Cardiac muscle cell (in vitro differentiated cells and primary cell): ENCODE measurements at places on chromosomes 16 and 17.
A peak's percentile ranks its signal among the peaks of the same experiment; 100 is the strongest.

DNA sequence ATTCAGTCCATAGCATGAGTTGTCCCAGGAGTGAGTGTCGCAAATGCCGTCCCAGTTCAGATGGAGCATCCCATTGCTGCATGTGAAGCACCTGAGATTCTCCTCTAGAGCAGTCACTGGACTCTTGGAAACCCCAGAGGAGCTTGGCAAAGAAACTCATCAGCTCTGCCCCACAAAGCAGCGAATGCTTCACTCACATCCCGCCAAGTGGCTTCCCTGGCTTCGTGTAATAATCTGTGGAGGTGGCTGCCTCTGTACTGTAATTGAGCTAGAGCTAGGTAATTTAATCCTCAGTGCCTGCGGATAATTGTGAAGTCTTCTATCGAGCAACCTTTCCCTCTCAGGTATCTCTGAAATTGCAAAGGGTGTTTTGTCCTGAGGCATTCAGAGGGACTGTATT is 107.1 kb downstream of the SNX29 start:
- H3K27me3 ChIP-seq = no peaks in the 10 kb centered on the region
- no peaks in the 10 kb centered on the region for H3K36me3 ChIP-seq
- no peaks in the 10 kb centered on the region for H3K4me1 ChIP-seq
- DNase-seq = no peak
- no peak overlapping the region for H3K27ac ChIP-seq
- H3K4me3 ChIP-seq = no peak overlapping the region

DNA sequence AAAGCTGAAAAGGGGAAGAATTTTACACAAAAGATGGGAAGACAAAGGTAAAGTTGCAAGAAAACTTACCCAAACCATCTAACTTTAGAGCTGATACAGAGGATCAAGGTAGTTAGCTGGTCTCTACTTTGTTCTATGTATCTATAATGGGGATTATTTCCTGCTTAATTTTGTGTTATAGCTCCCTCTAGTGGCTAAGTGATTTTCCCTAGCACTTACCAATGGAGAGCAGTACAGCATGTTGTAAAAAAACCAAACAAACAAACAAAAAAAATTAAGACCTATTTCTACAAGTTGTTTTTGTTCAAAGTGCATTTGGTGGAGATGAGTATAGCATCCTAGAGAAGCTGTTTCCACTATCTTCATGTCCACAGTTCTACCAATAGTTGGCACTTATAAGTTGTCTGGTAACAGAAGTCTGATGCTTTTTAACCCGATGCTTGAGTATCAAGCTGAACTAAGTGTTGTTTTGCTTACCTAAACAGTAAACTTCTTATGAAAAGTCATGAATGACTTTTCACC is 7.5 kb downstream of the SRSF1 start:
- no peaks in the 10 kb centered on the region for H3K27me3 ChIP-seq
- H3K4me3 ChIP-seq = no peak overlapping the region
- DNase-seq = peak; percentile 75

- no peaks in the 10 kb centered on the region for H3K27me3 ChIP-seq
- H3K36me3 ChIP-seq = no peaks in the 10 kb centered on the region
- H3K4me3 ChIP-seq = no peak overlapping the region
- no peak for DNase-seq
- H3K27ac ChIP-seq = no peak overlapping the region
These were observed 8.3 kb downstream of the UBE2G1 start for GRCh38 chr17:4358154-4358553.

GRCh38 chr17:80639658-80640057 is 95.0 kb downstream of the RPTOR start:
- no peak for DNase-seq
- no peak overlapping the region for H3K4me3 ChIP-seq
- H3K4me1 ChIP-seq = peaks cover 4% of the 10 kb centered on the region

GRCh38 chr17:57727630-57728175 is 17.4 kb downstream of the CCDC182 start:
- no peaks in the 10 kb centered on the region for H3K36me3 ChIP-seq
- peaks cover 7% of the 10 kb centered on the region for H3K27me3 ChIP-seq
- no peak overlapping the region for H3K27ac ChIP-seq
- no peak overlapping the region for H3K4me3 ChIP-seq
- H3K4me1 ChIP-seq = peaks cover 15% of the 10 kb centered on the region

GRCh38 chr17:6388416-6388815 is 46.5 kb downstream of the AIPL1 start:
- no peaks in the 10 kb centered on the region for H3K27me3 ChIP-seq
- H3K27ac ChIP-seq = no peak overlapping the region
- H3K36me3 ChIP-seq = no peaks in the 10 kb centered on the region
- H3K4me3 ChIP-seq = no peak overlapping the region
- DNase-seq = no peak
- no peaks in the 10 kb centered on the region for H3K4me1 ChIP-seq

DNA sequence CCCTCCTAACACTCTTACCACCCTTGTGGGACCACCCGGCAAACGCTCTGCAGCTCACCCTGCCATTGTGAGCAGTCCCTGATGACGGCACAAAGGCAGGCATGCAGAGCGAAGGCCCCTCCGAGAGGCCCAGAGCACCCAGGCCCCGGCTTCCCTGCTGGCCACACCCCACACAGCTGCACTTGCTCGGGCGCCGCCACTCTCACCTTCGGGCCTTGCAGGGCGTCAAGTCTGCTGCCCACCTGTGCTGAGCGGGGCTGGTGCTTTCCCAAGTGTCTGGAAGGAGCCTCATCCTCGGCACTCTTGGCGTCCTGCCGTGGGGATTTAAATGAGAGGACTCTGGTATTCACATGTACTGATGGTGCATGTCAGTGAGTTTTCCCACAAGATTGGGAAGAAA is 30.3 kb upstream of the FASN start:
- H3K4me3 ChIP-seq = no peak overlapping the region
- no peaks in the 10 kb centered on the region for H3K4me1 ChIP-seq
- H3K36me3 ChIP-seq = peaks cover 2% of the 10 kb centered on the region
- no peak for DNase-seq

GRCh38 chr16:59432276-59432675 is 698.2 kb upstream of the GOT2 start:
- no peak overlapping the region for H3K27ac ChIP-seq
- no peaks in the 10 kb centered on the region for H3K27me3 ChIP-seq
- H3K4me1 ChIP-seq = no peaks in the 10 kb centered on the region
- H3K4me3 ChIP-seq = no peak overlapping the region
- no peaks in the 10 kb centered on the region for H3K36me3 ChIP-seq

GRCh38 chr17:7221278-7222092 is 1.7 kb downstream of the ACADVL start:
- peak overlapping the region; percentile 66 for H3K27ac ChIP-seq
- peaks cover 41% of the 10 kb centered on the region for H3K36me3 ChIP-seq
- peaks cover 18% of the 10 kb centered on the region for H3K4me1 ChIP-seq
- H3K4me3 ChIP-seq = no peak overlapping the region
- DNase-seq = no peak

- DNase-seq = no peak
- H3K4me1 ChIP-seq = peaks cover 5% of the 10 kb centered on the region
- H3K27me3 ChIP-seq = peaks cover 21% of the 10 kb centered on the region
- no peak overlapping the region for H3K27ac ChIP-seq
These were observed 5.6 kb downstream of the CPNE7 start for GRCh38 chr16:89581045-89581695.

GRCh38 chr17:50269477-50270434 is 4.5 kb upstream of the TMEM92 start:
- peak overlapping the region; percentile 63 for H3K27ac ChIP-seq
- no peaks in the 10 kb centered on the region for H3K36me3 ChIP-seq
- H3K4me1 ChIP-seq = peaks cover 31% of the 10 kb centered on the region
- H3K27me3 ChIP-seq = no peaks in the 10 kb centered on the region

- H3K4me1 ChIP-seq = peaks cover 14% of the 10 kb centered on the region
- peak overlapping the region; percentile 91 for H3K27ac ChIP-seq
- no peak for DNase-seq
- H3K27me3 ChIP-seq = no peaks in the 10 kb centered on the region
- H3K4me3 ChIP-seq = peak overlapping the region; percentile 23
These were observed 834 bp upstream of the TXNDC11 start for GRCh38 chr16:11743308-11744074.

GRCh38 chr17:67615011-67615561 is 102.7 kb upstream of the NOL11 start:
- no peaks in the 10 kb centered on the region for H3K36me3 ChIP-seq
- no peak overlapping the region for H3K4me3 ChIP-seq
- no peaks in the 10 kb centered on the region for H3K27me3 ChIP-seq

DNA sequence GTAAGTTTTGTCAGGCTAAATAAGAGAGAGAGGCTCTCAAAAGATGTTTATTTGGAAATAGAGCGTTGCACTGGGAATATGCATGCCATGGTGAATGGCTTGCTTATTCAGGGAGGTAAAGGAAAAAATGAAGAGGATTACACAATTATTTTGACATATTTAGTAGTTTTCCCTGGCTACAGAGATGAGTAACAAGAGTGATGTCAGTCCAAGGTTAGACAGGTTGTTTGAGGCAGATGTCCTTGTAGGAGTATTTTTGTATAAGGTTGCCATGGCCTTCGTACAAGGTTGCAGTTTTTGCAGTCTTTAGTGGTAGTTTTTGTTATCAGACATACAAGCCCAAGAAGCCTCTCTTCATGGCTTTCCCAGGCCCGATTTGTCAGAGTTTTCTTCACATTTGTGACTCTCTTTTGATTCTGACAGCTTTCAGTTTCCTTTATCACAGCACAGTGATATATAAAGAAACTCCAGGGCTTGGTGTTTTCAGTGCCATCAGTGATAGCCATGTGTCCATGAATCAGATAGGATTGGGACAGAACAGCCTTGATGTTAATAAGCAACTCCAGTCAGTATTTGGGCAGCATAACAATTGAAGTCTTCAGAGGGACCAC is 18.7 kb upstream of the LGALS9 start:
- no peaks in the 10 kb centered on the region for H3K27me3 ChIP-seq
- peaks cover 10% of the 10 kb centered on the region for H3K36me3 ChIP-seq
- no peaks in the 10 kb centered on the region for H3K4me1 ChIP-seq
- no peak overlapping the region for H3K27ac ChIP-seq
- H3K4me3 ChIP-seq = no peak overlapping the region
- no peak for DNase-seq

DNA sequence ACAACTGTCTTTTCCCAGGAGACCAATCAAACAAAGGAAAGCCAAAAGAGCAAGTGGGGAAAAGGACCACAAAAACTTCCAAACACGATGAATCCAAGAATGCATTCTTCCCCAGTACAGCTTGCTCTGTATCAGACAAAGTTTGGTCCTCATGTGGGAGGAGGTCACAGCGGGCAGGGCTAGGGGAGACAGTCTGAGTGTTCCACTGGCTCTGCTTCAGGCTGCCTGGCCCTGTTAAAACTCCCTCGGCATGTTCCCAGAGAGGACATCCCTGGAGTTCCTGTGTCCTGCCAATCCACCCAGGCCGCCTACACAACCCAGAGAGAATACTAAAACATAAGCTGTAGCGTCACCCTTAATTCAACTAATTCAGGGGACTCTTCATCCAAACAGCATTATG is 415.1 kb upstream of the DYNLRB2 start:
- no peaks in the 10 kb centered on the region for H3K4me1 ChIP-seq
- H3K27me3 ChIP-seq = peaks cover 44% of the 10 kb centered on the region
- no peak overlapping the region for H3K4me3 ChIP-seq
- no peak for DNase-seq
- H3K27ac ChIP-seq = no peak overlapping the region

GRCh38 chr16:81632392-81633146 is 146.5 kb upstream of the PLCG2 start:
- no peak overlapping the region for H3K27ac ChIP-seq
- H3K4me3 ChIP-seq = no peak overlapping the region
- H3K4me1 ChIP-seq = peaks cover 57% of the 10 kb centered on the region
- H3K27me3 ChIP-seq = no peaks in the 10 kb centered on the region
- DNase-seq = no peak
- H3K36me3 ChIP-seq = no peaks in the 10 kb centered on the region

DNA sequence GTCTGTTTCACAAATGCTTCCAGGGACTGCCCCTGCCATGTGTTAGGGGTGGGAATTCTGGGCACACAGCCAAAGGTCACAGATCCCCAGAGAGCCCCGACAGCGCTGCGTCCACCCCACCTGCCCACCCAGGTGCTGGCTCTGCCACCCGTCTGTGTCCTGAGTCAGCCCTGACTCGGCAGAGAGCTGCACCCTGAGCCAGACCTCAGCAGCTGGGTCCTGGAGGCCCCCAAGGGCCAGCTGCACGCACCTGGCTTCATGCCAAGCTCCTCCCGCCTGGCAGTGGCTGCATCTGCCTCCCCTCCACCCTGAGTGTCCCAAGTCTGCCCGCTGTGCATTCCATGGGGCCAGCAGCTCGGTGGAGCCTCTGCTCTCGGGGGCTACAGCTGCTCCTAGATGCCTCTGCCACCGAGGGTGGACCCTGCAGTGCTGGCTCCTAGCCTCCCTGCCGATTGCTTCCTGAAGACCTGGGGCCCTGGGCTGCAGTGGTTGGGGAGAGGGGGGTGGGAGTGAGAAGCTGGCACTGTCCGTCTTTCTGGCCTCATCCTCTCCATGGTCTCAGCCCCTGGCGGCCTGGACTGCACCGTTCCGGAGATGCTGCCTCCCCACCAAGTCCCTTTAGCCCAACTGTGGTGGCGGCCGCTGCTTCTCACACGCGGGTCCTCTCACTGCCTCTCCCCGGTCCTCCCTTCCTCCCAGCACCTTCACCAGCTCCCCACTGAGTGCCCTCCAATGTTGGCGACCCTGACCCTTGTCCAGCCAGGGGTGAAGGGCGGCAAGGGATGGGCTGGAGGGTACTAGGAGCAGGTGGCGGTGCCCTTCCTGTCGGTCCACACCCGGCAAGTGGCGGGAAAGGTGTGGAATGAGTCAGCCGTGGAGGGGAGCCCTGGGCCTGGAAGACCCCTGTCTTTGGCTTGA is 3.0 kb downstream of the SECTM1 start:
- H3K27ac ChIP-seq = no peak overlapping the region
- H3K27me3 ChIP-seq = peaks cover 64% of the 10 kb centered on the region
- H3K36me3 ChIP-seq = no peaks in the 10 kb centered on the region

GRCh38 chr17:74723891-74724290 is 11.2 kb upstream of the CD300LF start:
- no peak overlapping the region for H3K27ac ChIP-seq
- no peaks in the 10 kb centered on the region for H3K4me1 ChIP-seq
- H3K36me3 ChIP-seq = no peaks in the 10 kb centered on the region
- no peak overlapping the region for H3K4me3 ChIP-seq
- no peak for DNase-seq

DNA sequence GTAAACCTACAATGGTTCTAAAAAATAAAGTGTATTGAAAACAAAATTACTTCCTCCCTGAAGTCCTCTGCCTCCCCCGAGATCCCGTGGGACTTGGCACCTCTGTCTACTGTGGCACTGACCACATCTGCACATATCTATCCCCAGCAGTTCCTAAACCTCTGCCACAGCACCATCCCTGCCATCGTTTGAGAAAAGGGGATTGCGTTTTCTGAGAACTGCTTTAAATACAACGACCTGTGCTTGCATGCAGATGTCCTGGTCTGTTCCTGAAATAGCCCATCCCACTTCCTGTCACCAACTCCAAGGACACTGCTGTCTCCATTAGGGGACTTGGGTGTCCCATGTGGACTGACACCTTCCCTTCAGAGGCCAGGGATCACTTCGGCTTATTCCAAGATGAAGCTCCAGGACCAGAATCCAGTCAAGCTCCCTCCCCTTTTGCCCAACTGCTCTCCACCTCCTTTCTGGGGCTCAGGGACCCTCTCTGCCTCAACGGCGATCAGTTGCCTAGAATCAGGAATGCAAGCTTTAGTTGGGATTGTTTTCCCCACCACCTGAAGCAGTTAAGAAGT is 20.6 kb downstream of the CBLN1 start:
- H3K36me3 ChIP-seq = no peaks in the 10 kb centered on the region
- H3K4me1 ChIP-seq = no peaks in the 10 kb centered on the region
- peaks cover 6% of the 10 kb centered on the region for H3K27me3 ChIP-seq
- no peak for DNase-seq
- no peak overlapping the region for H3K4me3 ChIP-seq
- H3K27ac ChIP-seq = no peak overlapping the region

- peaks cover 3% of the 10 kb centered on the region for H3K4me1 ChIP-seq
- H3K27ac ChIP-seq = no peak overlapping the region
- no peaks in the 10 kb centered on the region for H3K27me3 ChIP-seq
- no peaks in the 10 kb centered on the region for H3K36me3 ChIP-seq
- no peak for DNase-seq
These were observed 602.7 kb upstream of the CDH5 start for GRCh38 chr16:65763640-65764305.
